Osteocyte (in vitro differentiated cells): ENCODE measurements at places on chromosomes 2 and 18. TPM values are rescaled to one million over a fixed set of nuclear protein-coding genes. Genes with fewer than 3 reads are reported as not detected.
A peak's percentile ranks its signal among the peaks of the same experiment; 100 is the strongest.

- peak; percentile 40 for DNase-seq
Observed at GRCh38 chr18:3584897-3585460, 135.0 kb downstream of the TGIF1 start.

GRCh38 chr18:13558124-13558523 is 168.2 kb downstream of the FAM210A start:
- DNase-seq = peak; percentile 64

DNA sequence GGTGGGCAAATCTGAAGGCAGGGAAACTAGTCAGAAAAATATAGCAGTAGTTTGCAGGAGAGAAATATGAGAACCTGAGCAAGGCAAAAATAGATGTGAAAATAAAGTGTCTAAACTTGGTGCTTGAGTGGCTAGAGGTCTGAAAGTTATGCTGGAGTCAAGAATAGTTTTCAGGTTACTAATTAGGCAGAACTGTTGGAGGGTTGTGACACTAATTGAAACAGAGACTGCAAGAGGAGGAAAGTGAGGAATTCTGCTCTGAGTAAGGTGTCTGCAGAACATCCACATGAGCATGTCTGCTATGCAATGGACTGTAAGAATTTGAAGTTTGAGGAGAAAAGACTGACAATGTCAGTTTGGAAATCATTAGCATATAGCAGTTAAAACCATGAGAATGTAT is 444.0 kb upstream of the LRRTM1 start:
- no peak for DNase-seq

GRCh38 chr2:30915486-30915885 is 108.2 kb upstream of the CAPN13 start:
- no peak for DNase-seq

GRCh38 chr2:36450466-36451196 is 95.1 kb downstream of the CRIM1 start:
- DNase-seq = no peak

- DNase-seq = no peak
Observed at GRCh38 chr2:31037058-31037457, 101.2 kb downstream of the GALNT14 start.

- DNase-seq = no peak
Observed at GRCh38 chr18:51478908-51479307, 281.4 kb upstream of the MEX3C start.

GRCh38 chr2:118021356-118021755 is 7.5 kb upstream of the CCDC93 start:
- no peak for DNase-seq

DNA sequence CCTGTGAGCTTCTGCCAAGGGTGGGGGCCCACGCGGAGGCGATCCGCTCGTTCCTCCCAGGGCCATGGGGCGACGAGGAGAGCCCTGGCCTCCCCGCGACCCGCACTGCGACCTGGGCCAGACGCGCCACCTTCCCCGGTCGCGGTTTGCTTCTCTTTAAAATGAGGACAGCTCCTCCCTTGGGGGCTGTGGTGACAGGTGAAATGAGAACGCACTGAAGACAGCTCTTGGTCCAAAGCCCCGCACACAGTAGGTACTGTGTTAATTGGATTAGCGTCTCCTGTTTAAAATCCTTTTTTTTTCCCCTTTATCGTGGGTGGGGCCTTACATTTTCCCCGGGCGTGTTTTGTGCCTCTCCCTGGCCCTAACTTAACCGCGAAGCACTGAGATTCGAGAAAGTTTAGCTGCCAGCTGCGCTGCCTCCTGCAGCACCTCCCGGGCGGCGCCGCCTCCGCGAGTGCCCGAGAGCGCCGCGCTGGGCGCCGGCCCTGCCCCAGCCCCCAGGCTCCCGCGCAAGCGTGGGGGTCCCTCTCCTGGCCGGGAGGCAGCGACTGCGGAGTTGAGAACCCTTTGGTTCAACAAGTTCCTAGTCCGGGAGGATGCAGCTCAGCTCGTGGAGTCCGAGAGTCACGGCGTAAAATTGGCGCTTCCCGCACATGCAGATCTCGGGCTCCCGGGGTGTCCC is 1.1 kb downstream of the HPCAL1 start:
- DNase-seq = no peak

DNA sequence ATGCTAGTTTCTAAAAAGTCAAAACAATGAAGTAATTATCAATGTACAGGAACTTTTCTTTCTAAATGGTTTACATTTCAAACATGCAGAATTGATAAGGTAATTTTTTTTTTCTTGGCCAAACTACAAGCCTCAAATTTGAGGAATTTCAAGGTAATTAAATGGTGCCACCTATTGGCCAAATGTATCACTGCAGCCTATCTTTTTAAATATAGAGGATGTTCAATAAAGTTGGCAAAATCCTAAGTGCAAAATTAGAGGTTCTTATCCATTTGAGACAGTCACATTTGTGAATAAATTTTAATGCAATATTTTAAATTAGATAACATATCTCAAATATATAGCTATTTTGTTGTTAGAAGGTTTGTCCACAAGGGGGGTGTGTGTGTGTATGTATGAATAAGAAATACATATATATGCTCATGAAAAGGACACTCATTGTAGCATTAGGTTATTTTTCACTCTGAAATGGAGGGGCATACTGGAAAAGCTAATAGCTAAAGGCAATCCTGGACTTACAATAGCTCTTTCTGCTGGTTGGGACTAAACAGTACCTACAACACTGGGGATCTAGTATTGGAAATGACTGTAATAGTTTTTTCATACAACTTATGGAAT is 26.2 kb downstream of the MMADHC start:
- DNase-seq = no peak

DNA sequence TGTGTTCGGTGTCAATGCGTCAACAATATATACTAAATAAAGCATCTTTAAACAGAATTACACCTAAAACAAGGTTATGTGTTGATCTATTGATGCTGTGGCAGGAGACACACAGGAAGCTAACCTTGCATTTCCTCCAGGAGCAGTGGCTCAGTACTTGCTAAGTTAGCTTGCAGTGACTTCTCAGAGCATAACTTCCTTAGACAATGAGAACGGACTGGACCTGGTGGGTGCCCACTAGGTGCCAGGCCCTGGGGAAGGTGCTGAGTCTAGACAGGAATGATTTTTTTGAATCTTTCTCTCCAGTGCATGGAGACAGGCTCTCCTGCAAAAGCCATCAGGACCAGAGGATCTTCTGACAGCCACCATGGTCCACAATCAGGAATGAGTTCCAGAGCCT is 73.8 kb upstream of the MGAT4A start:
- peak; percentile 54 for DNase-seq

HSPE1 gene
- 60.5 and 70.4 TPM in 2 replicates for total RNA-seq

ZNF396 gene
- total RNA-seq = 1.9 and 2.2 TPM in 2 replicates

ASB18 gene
- total RNA-seq = not detected in 2 replicates

CPLX4 gene
- total RNA-seq = not detected in 2 replicates

BAZ2B gene
- 81.5 and 82.9 TPM in 2 replicates for total RNA-seq

KCNG2 gene
- total RNA-seq = not detected in 2 replicates

SKA1 gene
- 3.5 and 4.0 TPM in 2 replicates for total RNA-seq

SKOR2 gene
- total RNA-seq = not detected in 2 replicates

C2orf92 gene
- 13.7 and 15.0 TPM in 2 replicates for total RNA-seq
